ENCODE measurements at places on chromosomes 16 and 17. TPM values are rescaled to one million over a fixed set of nuclear protein-coding genes. Genes with fewer than 3 reads are reported as not detected.

The TMEM235 gene
- not detected for total RNA-seq

The KRTAP9-3 gene
- not detected for total RNA-seq

DNA sequence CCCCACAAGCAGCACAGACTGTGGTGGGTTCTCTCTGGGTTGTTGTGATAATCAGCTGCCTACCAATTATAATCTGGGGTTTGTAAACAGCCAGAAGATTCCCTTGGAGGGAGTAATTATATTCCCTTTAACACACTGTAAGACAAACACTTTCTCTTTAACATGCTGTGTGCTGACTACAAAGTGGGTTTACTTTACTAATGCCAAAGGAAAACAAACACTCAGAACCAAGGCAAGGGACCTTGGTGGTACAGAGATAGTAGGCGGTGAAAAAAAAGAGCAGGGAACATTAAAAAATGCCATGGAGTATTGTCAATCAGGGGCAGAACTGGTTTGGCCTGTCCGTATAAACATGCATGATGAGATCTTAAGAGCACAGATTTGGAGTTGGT is 3.0 kb upstream of the VAT1L start:
- no peak for DNase-seq

The MYH2 gene
- not detected for total RNA-seq

DNA sequence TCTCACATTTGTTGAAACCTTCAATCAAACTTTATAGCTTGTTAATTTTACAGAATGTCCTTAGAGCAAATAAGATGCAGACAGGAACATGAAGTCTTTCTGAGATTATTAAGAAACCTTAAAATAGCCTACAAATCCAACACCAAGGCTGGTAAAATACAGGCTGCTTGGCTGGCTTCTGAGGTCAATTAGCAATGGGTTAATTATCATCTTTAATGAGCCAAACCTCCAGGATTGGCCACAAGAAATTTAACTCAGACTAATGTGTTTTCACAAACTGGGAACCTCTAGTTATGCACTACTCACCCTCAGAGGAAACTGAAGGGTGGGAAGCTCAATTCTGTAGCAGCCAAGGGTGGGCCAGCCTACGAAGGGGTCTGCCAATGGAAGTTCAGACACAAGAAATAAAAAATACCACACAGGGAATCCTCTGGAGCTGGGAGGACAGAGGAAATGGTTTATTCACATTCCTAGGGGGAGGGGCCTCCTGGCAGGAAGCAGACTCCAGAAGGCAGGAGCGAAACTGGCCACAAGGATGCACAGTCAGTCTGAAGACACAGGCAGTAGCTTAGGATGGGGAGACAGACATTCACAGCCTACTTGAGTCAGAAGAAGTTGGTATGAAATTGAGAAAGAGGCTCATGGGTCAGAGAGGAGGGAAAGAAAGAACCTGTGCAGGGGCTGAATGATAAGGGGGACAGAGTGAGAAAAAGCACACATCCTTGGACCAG is 36.1 kb downstream of the HIC1 start:
- no peak for DNase-seq

- DNase-seq: no peak
Measured at GRCh38 chr16:27718201-27719105, 168.5 kb downstream of the KATNIP start.

- DNase-seq: no peak
Measured at GRCh38 chr17:66520999-66521398, 218.6 kb downstream of the PRKCA start.

The JPH3 gene
- total RNA-seq: 0.72 TPM

DNA sequence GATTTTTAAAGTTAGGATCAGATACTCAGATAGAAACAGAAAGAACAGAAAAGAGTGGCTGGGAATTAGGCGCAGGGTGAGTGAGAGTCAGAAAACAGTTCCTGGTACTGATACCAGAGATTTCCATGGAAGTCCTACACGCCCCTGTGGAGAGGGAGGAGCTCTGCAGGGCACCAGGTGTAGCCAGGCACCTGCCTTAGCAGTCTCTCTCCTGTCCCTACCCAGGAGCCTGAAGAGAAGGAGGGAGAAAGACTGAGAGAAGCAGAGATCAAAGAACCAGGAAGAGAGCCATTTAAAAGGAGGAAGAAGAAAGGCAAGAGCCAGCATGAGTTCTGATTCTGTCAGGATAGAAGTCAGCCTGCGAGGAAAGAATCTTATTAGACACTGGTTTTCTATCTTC is 65.0 kb downstream of the CBLN1 start:
- DNase-seq: no peak

The MEFV gene
- total RNA-seq: 0.17 TPM

DNA sequence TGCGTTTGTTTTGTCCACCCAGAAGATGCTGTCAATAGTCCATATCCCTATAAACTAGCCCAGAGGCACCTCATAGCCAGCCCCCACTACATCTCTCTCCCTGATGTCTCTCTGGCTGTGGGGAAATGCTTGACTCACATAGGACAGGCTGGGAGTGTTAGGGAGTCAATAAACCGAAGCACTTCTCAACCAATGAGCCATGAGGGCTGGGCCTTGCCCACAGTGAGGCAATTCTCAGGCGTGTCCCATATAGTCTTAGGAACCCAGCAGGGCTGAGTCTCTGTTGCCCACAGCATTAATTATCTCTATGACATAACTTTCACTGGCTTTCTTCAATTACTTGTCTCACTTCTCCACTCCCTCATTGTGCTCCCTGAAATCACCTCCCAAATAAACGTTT is 387.3 kb upstream of the CDH11 start:
- DNase-seq: no peak

GRCh38 chr16:4474192-4474961 is at the start of gene NMRAL1:
Gene NMRAL1, minus strand, starts transcription at chr16:4474625. Its CDS starts 493 bp downstream, at chr16:4474132.
- peak; percentile 83 for DNase-seq

DNA sequence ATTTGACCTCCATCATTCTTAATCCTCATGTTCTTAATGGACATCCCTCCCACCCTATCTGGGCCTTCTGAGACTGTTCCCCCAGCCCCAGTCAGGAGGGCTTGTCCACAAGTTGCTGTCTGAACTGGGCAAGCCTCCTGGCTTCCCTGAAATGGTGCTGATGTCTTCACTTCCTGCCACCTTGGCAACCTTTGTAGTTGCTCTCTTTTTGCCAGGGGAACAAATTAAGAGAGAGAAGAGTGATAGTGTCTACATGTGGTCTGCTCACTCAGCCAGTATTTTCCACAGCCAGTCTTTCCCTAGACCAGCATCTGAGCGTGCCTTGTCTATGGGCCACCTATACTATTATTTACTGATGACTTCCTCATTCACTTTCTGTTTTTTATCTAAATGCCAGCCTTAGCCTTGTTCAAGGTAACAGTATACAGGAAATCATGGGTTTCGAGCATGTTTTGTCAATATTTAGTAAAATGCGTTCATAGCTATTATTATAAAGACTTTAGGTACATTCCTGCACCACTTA is 710.1 kb downstream of the MAF start:
- no peak for DNase-seq

The PRSS27 gene
- total RNA-seq: 3.8 TPM

The MEIOB gene
- total RNA-seq: 2.5 TPM

GRCh38 chr16:12124742-12125141 is 148.2 kb downstream of the SNX29 start:
- no peak for DNase-seq

- DNase-seq: no peak
Measured at GRCh38 chr16:87459833-87460232, 33.0 kb downstream of the ZCCHC14 start.

DNA sequence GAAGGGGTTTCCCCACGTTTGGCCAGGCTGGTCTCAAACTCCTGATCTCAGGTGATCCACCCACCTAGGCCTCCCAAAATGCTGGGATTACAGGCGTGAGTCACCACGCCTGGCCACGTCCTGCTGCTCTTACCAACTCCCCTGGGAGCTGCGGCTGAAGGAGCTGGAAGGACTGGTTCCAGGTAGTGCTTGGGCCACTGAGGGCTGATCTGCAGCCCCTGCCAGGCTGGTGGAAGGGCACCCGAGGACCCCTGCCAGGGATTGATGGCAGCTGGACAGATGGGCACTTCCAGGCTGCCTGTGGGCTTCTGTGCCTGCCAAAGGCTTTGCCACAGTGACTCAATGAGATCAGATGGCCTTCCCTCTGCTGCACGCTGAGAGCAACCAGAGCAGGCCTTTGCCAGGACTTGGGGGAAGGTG is 2.3 kb downstream of the OXLD1 start:
- no peak for DNase-seq

DNA sequence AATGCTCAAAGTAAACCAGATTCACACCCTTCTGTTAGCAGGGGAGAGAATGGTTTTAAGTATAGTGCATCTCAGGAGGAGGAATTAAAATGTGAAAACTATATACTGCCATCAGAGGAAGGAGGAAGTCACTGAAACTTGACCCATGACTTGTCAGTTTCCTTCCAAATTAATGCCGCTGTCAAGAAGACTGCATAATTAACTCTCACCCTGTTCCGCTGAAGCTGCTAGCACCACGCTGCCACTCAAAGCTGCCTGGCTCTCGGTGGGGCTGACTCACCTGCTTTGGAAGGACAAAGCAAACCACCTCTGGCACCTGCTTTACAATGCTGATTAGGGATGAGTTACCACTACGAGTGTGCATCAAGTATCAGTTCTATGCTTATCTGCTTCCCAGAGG is 37.8 kb upstream of the ULK2 start:
- no peak for DNase-seq

The NTN3 gene
- 0.14 TPM for total RNA-seq

DNA sequence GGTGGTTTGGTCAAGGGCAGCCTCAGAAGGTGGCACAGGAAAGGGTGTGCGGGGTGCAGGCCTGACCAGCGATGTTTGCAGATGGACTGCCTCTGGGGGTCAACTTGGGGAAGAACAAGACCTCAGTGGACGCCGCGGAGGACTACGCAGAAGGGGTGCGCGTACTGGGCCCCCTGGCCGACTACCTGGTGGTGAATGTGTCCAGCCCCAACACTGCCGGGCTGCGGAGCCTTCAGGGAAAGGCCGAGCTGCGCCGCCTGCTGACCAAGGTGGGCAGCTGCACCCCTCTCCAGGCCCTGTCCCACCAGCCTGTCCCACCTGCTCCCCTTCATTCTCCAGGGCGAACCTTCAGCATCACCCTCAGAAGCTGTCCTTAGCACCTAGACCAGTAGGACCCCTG is 12.5 kb downstream of the DHODH start:
- DNase-seq: no peak

The FBXO31 gene
- 7.0 TPM for total RNA-seq

The RGS11 gene
- total RNA-seq: 6.6 TPM

DNA sequence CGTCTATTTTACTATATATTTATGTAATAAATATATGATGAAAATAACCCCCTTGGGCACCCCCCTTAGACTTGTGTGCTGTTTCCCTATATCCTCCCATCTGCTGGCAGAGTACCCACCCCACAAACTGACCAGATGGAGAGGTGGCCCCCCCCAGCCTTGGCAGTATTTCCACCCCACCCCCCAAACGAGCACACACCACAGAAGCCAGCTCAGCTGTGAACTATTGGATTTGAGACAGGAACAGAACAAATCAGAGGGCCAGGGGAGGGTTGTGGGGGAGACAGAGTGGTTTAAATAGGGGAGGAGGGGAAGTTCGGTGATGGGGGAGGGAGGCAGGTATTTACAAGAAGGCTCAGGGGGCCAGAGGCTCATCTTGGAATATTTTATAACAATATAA is 7.8 kb downstream of the NR1D1 start:
- no peak for DNase-seq

The RNPS1 gene
- 147 TPM for total RNA-seq

GRCh38 chr17:35028531-35029262 is 34.8 kb downstream of the RFFL start:
- no peak for DNase-seq

DNA sequence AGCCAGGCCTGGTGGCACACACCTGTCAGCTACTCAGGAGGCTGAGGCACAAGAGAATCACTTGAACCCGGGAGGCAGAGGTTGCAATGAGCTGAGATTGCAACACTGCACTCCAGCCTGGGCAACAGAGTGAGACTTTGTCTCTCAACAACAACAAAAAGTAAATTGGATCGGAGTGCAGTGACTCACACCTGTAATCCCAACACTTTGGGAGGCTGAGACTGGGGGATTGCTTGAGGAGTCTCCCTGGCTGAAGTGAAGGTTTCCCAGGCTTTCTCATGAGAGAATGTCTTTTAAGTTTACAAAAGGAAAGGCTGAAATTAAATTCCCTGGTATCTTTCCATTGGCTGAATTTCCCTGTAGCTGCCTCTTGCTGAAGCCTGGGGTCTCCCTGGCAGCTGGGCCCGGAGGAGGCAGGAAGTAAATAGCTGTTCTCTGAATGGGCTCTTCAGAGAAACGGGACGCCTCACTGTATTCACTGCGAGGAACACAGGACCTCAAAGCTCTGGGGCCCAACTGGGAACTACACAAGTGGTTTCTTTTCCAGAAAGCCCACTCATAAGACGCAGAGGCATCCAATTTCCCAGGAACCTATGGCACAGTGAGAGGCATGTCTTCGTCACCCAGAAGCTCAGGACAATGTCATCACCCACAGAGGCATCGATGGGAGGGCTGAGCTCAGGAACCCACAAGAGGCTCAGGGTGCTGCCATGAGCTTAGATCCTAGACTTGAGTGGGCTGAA is 77.4 kb upstream of the SMURF2 start:
- no peak for DNase-seq

DNA sequence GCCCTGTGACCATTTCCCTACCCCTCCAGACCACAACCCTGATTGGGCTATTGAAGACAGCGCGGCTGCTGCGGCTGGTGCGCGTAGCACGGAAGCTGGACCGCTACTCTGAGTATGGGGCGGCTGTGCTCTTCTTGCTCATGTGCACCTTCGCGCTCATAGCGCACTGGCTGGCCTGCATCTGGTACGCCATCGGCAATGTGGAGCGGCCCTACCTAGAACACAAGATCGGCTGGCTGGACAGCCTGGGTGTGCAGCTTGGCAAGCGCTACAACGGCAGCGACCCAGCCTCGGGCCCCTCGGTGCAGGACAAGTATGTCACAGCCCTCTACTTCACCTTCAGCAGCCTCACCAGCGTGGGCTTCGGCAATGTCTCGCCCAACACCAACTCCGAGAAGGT is 12.5 kb downstream of the KCNH6 start:
- DNase-seq: no peak

DNA sequence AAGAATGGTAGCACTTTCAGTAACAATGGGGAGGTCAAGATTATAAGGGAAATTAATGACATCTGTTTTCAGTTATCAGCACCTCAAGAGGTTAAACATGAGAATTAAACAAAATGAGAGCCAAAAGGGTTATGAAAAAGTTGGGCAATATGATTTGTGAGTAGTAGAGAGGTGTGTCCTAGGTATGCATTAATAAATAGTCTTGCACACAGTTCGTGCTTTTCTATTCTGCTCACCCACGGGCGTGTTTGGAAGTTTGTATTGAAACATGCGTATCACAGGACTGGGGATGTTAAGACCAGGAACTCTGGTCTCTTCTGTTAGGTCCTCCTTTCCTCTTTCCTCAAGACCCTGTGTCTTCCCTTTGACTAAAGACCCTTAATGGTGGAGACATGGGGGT is 6.0 kb downstream of the BPTF start:
- DNase-seq: no peak

DNA sequence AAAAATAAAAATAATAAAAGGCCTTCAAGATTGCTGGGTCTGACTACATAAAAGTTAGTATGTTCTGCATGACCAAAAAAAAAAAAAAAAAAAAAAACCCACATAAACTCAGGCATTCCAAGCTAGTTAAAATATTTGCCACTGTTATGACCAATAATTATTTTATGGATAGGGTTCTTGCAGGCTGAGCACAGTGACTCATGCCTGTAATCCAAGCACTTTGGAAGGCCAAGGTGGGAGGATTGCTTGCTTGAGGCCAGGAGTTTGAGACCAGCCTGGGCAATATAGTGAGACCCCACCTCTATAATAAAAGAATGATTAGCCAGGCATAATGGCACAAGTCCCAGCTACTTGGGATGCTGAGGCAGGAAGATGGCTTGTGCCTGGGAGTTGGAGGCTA is 8.1 kb downstream of the SCNN1B start:
- no peak for DNase-seq

GRCh38 chr16:67391424-67392300 is 1.6 kb downstream of the TPPP3 start:
- DNase-seq: no peak
